Sigmoid colon (tissue), 7 donors: ENCODE measurements at places on chromosomes 4 and X. TPM values are rescaled to one million over a fixed set of nuclear protein-coding genes. Genes with fewer than 3 reads are reported as not detected.

- no peaks in the 10 kb centered on the region for H3K27me3 ChIP-seq
- no peak overlapping the region for H3K27ac ChIP-seq
- DNase-seq = no peak
- no peaks in the 10 kb centered on the region for H3K36me3 ChIP-seq
Observed at GRCh38 chr4:3311095-3311372, 18.2 kb downstream of the RGS12 start.

DNA sequence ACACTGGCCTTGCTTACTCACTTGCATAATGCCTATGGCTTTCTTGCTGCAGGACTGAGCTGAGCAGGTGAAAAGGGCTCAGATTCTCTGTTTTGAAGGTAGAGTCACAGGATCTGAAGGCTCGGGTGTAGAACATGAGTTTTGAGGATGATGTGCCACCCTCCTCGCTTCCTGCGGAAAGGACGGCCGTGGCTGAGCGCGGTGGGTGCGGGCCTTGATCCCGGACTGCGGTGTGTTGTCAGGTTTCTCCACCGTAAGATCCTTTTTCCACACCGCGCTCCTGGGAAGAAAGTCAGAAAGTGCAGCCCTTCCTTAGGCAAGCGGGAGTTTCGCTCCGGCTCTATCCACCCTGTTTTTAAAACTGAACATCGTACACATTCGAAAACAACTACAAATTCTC is 36.2 kb downstream of the ZFP42 start:
- H3K36me3 ChIP-seq = no peaks in the 10 kb centered on the region
- no peak overlapping the region for H3K27ac ChIP-seq
- H3K4me3 ChIP-seq = no peak overlapping the region
- no peaks in the 10 kb centered on the region for H3K27me3 ChIP-seq

GRCh38 chr4:95660719-95661118 is 111.9 kb upstream of the UNC5C start:
- H3K36me3 ChIP-seq = no peaks in the 10 kb centered on the region
- H3K27ac ChIP-seq = no peak overlapping the region
- H3K4me1 ChIP-seq = no peaks in the 10 kb centered on the region
- H3K27me3 ChIP-seq = no peaks in the 10 kb centered on the region

DNA sequence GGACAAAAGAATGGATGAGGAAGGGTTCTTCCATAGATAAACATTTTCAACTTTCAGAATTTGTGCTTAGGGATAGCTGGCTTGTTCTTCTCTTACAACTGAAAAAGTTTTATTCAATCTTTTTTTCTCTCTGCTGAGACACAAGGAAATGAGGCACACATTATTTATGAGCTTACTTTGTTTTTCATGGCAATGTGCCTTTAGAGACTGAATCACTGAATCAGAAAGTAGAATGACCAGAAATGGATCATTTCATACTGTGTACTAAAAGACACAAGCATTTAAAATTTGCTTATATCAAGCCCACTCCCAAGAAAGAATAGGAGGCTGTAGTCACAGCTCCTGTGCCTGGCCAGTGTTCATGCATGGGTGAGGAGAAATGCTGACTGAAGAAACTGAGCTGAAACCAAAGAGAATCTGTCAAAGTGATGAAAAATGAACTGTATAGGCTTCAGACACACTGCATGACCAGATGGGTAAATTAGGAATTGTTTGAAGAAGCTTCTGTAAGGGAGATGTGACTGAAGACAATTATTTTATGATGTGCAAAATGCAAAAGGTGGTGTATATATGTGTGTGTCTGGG is 413.8 kb downstream of the RAPGEF2 start:
- no peaks in the 10 kb centered on the region for H3K36me3 ChIP-seq
- H3K27me3 ChIP-seq = no peaks in the 10 kb centered on the region
- no peak overlapping the region for H3K4me3 ChIP-seq
- H3K4me1 ChIP-seq = no peaks in the 10 kb centered on the region
- H3K27ac ChIP-seq = no peak overlapping the region

- H3K4me3 ChIP-seq = no peak overlapping the region
- H3K4me1 ChIP-seq = no peaks in the 10 kb centered on the region
- H3K27ac ChIP-seq = no peak overlapping the region
- DNase-seq = no peak
- H3K36me3 ChIP-seq = no peaks in the 10 kb centered on the region
- H3K27me3 ChIP-seq = no peaks in the 10 kb centered on the region
Observed at GRCh38 chrX:97199501-97199900, 315.8 kb downstream of the RPA4 start.

DNA sequence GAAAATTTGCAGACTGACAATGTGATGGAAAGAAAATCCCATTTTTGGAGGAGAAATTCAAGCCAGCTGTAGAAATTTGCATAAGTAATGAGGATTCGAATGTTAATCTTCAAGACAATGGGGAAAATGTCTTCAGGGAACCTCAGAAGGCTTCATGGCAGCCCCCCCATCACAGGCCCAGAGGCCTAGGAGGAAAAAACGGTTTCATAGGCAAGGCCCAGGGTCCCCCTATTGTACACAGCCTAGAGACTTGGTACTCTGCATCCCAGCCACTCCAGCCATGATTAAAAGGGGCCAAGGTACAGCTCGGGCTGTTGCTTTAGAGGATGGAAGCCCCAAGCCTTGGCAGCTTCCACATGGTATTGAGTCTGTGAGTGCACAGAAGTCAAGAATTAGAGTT is 303.6 kb upstream of the PCDH7 start:
- no peak for DNase-seq
- H3K27me3 ChIP-seq = no peaks in the 10 kb centered on the region
- no peaks in the 10 kb centered on the region for H3K4me1 ChIP-seq
- H3K27ac ChIP-seq = no peak overlapping the region
- H3K36me3 ChIP-seq = no peaks in the 10 kb centered on the region
- H3K4me3 ChIP-seq = no peak overlapping the region

SMIM31 gene
- 80.5 TPM for polyA plus RNA-seq

- no peaks in the 10 kb centered on the region for H3K4me1 ChIP-seq
- no peaks in the 10 kb centered on the region for H3K27me3 ChIP-seq
- H3K36me3 ChIP-seq = no peaks in the 10 kb centered on the region
Observed at GRCh38 chrX:84715315-84715714, 213.1 kb upstream of the HDX start.

GRCh38 chr4:3747581-3747904 is 18.6 kb upstream of the ADRA2C start:
- H3K36me3 ChIP-seq = no peaks in the 10 kb centered on the region
- no peak overlapping the region for H3K4me3 ChIP-seq
- no peaks in the 10 kb centered on the region for H3K4me1 ChIP-seq
- DNase-seq = no peak

- no peaks in the 10 kb centered on the region for H3K4me1 ChIP-seq
- H3K27me3 ChIP-seq = no peaks in the 10 kb centered on the region
- H3K36me3 ChIP-seq = no peaks in the 10 kb centered on the region
- no peak overlapping the region for H3K27ac ChIP-seq
- no peak overlapping the region for H3K4me3 ChIP-seq
- DNase-seq = no peak
Observed at GRCh38 chr4:114077610-114078009, 98.2 kb upstream of the ARSJ start.

- no peaks in the 10 kb centered on the region for H3K27me3 ChIP-seq
- no peaks in the 10 kb centered on the region for H3K36me3 ChIP-seq
- no peak overlapping the region for H3K4me3 ChIP-seq
- H3K27ac ChIP-seq = no peak overlapping the region
Observed at GRCh38 chr4:152815078-152815477, 35.3 kb downstream of the ARFIP1 start.

- H3K27me3 ChIP-seq = no peaks in the 10 kb centered on the region
- peaks cover 16% of the 10 kb centered on the region for H3K4me1 ChIP-seq
- no peaks in the 10 kb centered on the region for H3K36me3 ChIP-seq
- peak overlapping the region; percentile 19 for H3K27ac ChIP-seq
- no peak overlapping the region for H3K4me3 ChIP-seq
- DNase-seq = no peak
Observed at GRCh38 chrX:71958281-71958675, 47.6 kb downstream of the NHSL2 start.

ING2 gene
- 29.8 TPM for polyA plus RNA-seq

DNA sequence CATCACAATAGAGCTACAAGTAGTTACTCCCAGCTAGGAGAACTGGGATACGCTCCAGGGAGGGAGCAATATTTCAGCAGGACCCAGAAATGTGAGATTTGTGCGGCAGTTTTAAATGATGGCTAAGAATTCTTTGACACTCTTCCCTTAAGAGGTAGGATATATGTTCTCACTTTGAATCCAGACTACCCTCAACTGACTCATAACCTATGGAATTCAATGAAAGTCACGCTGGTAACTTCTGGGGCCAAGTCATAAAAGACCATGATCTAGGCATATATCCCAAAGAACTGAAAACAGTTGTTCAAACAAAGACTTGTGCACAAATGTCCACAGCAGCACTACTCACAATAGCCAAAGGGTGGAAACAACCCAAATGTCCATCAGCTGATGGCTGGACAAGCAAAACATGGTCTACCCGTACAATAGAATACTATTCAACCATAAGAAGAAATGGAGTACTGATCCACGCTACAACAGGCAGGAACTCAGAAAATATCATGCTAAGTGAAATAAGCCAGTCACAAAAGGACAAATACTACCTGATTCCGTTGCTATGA is 10.5 kb downstream of the CD99L2 start:
- no peak for DNase-seq
- no peaks in the 10 kb centered on the region for H3K36me3 ChIP-seq
- no peak overlapping the region for H3K27ac ChIP-seq
- no peaks in the 10 kb centered on the region for H3K4me1 ChIP-seq

F11 gene
- polyA plus RNA-seq = not detected

- DNase-seq = no peak
- H3K4me3 ChIP-seq = no peak overlapping the region
- H3K36me3 ChIP-seq = no peaks in the 10 kb centered on the region
- no peaks in the 10 kb centered on the region for H3K4me1 ChIP-seq
- no peaks in the 10 kb centered on the region for H3K27me3 ChIP-seq
Observed at GRCh38 chrX:31421441-31421840, 349.6 kb upstream of the FTHL17 start.

- H3K36me3 ChIP-seq = no peaks in the 10 kb centered on the region
- H3K27me3 ChIP-seq = no peaks in the 10 kb centered on the region
- H3K4me1 ChIP-seq = peaks cover 14% of the 10 kb centered on the region
- DNase-seq = no peak
Observed at GRCh38 chr4:95363559-95363925, 185.2 kb downstream of the UNC5C start.

DNA sequence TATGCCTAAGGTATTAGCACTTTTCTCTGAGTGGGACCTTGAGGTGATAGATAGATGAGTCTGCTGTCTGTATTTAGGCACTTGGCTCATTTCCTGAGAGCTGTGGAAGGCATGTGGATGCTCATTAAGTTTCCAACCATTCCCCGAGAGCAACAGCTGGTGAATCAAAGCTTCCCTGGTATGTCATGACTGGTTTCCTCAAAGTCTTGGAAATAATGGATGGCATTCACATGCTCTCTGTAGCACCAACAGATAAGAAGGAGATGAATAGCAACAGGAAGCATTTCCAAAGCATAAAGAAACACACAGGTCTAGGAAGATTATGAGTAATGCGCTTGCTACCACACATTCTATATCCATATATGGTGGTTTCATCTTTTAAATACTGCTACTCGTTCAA is 118.3 kb upstream of the ETNPPL start:
- no peaks in the 10 kb centered on the region for H3K36me3 ChIP-seq
- H3K4me3 ChIP-seq = no peak overlapping the region
- H3K27ac ChIP-seq = no peak overlapping the region
- no peak for DNase-seq
- H3K27me3 ChIP-seq = no peaks in the 10 kb centered on the region
- H3K4me1 ChIP-seq = no peaks in the 10 kb centered on the region

DNA sequence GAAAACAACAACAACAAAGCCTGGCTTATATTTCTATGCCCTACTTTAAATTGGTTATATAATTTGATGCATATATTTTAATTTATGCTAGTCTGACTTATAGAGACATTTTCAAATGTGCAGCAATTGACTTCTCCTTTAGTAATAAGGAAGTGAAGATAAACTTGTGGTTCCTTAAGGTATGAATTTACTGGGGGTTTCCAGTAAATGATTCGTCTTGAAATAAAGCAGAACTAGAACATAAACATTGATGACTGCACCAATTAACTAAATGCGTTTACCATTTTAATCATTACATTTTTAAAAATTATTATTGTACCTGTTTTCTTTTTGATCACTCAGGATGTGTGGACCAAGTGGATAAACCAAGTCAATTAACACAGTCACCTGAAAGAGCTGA is 99.6 kb upstream of the CCSER1 start:
- no peaks in the 10 kb centered on the region for H3K27me3 ChIP-seq
- H3K36me3 ChIP-seq = no peaks in the 10 kb centered on the region
- DNase-seq = no peak
- no peak overlapping the region for H3K27ac ChIP-seq

GRCh38 chr4:33184657-33185290 is 2464.6 kb downstream of the PCDH7 start:
- no peak overlapping the region for H3K27ac ChIP-seq
- no peak for DNase-seq
- H3K4me3 ChIP-seq = no peak overlapping the region
- H3K4me1 ChIP-seq = no peaks in the 10 kb centered on the region

GRCh38 chrX:18927558-18927957 is 56.4 kb downstream of the PHKA2 start:
- no peaks in the 10 kb centered on the region for H3K4me1 ChIP-seq
- no peak for DNase-seq
- no peaks in the 10 kb centered on the region for H3K36me3 ChIP-seq
- no peak overlapping the region for H3K27ac ChIP-seq
- no peak overlapping the region for H3K4me3 ChIP-seq

SMARCAD1 gene
- 3.7 TPM for polyA plus RNA-seq

DNA sequence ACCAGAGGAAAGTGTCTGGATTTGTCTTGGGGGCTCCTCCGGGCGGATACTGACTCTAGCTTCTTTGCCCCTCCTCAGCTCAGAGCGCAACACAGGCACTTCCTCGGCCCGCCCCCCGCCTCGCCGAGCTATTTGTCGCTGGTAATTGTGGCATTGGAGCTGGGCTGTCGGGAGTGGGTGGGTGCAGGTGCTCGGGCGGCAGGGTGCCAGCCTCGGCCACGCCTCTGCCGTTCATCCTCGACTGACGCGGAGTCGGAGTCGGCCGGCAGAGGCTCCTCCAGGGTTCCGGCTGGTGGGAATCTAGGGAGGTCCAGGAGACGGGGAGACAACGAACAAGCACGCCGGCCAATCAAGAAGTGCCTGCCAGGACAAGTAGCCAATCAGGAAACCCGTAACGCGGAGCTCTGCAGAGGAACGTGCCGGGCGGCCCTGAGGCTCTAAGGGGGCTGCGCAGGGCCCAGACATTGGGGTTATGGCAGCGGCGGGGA is 3.9 kb upstream of the SYN1 start:
- no peaks in the 10 kb centered on the region for H3K36me3 ChIP-seq
- no peak overlapping the region for H3K27ac ChIP-seq
- DNase-seq = no peak
- H3K4me1 ChIP-seq = no peaks in the 10 kb centered on the region
- no peak overlapping the region for H3K4me3 ChIP-seq

AFF1 gene
- polyA plus RNA-seq = 7.2 TPM
